ENCODE measurements at places on chromosomes 1 and 21. TPM values are rescaled to one million over a fixed set of nuclear protein-coding genes. Genes with fewer than 3 reads are reported as not detected.

DNA sequence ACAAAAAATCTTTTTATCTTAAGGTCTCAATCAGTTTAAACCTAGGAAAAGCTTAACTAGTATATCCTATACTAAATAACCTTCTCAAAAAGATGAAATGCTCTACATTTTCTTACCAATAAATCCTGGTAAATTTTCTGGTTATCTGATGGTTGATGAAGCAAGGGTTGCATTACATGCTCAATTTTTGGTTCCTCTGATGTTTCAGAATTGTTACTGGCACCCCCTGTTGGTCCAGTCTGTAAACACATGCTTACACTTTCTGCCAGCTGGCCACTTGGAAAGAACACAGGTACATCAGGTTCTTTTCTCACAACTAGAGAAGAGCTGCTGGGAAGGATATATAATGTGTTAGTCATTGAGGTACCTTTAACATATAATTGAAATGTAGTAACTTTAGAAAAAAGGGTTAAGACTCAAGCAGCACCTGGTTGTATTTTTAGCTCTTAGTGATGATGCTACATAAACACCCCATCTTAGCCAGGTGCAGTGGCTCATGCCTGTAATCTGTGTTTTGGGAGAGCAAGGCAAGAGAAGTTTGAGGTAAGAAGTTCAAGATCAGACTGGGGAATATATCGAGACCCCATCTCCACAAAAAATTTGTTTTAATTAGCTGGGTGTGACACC, 30.9 kb upstream of the TAL1 start:
- DNase-seq = no peak

GRCh38 chr21:41684381-41685245, 82.2 kb downstream of the RIPK4 start:
- DNase-seq = peak; percentile 70

GRCh38 chr1:46183926-46184557, 7.8 kb upstream of the P3R3URF start:
- DNase-seq = peak; percentile 64

GRCh38 chr1:216532251-216532798, 109.1 kb upstream of the USH2A start:
- no peak for DNase-seq

DNA sequence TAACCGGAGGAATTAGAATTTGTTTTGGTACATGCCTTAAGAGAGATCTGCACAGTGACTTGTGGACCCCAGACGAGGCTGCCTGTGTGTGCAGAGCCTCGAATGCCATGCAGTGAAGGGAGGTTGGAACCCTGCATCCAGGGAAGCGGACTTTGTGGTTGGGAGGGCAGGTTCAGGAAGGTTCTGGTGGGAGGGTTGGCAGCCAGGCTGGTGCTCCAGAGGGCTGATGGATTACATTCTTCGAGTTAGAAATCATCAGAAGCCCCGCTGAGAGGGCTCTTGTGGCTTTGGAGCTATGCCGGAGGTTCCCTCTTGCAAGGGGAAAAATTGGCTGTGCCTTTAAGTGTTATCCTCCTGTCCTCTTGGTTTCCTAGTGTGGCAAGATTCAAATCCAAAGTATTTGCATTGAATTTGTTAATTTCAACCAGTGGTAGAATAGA, 21.1 kb downstream of the ROR1 start:
- DNase-seq = no peak

DNA sequence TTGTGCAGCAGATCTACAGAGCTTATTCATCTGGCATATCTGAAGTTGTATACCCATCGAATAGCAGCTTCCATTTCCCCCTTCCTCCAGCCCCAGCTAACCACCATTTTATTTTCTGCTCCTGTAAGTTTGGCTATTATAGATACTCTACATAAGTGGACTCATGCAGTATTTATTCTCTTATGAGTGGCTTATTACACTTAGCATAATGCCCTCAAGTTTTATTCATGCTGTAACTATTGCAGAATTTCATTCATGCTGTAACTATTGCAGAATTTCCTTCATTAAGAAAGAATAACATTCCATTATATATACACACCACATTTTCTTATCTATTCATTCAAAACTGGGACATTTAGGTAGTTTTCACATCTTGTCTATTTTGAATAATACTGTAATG, 30.5 kb upstream of the IFI16 start:
- DNase-seq = no peak

- DNase-seq = no peak
These were observed 32.2 kb upstream of the ZNF326 start for GRCh38 chr1:89962742-89963075.

Gene MLLT11
- total RNA-seq = 2.4 TPM

Gene SPRR2G
- not detected for total RNA-seq
